ENCODE measurements at places on chromosomes 7 and 10. TPM values are rescaled to one million over a fixed set of nuclear protein-coding genes. Genes with fewer than 3 reads are reported as not detected.
A peak's percentile ranks its signal among the peaks of the same experiment; 100 is the strongest.

GRCh38 chr10:3666525-3667302 is 118.3 kb downstream of the KLF6 start:
- DNase-seq, result no peak

The DDC gene
- total RNA-seq, result not detected

DNA sequence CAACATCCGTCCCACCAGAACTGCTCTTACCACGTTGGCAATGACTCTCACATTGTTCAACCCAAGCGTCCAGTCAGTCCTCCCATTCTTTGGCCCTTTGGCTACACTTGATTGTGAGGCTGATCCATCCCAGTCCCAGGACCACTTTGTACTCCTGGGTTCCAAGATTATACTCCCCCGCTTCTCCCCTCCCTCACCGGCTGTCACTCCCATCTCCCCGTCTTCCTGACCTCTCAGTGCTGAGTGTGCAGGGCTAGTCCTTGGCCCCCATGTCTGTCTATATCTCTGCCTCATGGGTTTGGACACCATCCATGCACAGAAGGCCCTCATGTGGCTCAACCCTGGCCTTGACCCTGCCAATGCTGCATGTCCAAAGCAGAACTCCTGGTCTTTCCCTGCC is 12.5 kb downstream of the ARHGAP22 start:
- no peak for DNase-seq

The EBLN1 gene
- not detected for total RNA-seq

GRCh38 chr7:94332571-94332970 is 62.1 kb upstream of the COL1A2 start:
- no peak for DNase-seq

DNA sequence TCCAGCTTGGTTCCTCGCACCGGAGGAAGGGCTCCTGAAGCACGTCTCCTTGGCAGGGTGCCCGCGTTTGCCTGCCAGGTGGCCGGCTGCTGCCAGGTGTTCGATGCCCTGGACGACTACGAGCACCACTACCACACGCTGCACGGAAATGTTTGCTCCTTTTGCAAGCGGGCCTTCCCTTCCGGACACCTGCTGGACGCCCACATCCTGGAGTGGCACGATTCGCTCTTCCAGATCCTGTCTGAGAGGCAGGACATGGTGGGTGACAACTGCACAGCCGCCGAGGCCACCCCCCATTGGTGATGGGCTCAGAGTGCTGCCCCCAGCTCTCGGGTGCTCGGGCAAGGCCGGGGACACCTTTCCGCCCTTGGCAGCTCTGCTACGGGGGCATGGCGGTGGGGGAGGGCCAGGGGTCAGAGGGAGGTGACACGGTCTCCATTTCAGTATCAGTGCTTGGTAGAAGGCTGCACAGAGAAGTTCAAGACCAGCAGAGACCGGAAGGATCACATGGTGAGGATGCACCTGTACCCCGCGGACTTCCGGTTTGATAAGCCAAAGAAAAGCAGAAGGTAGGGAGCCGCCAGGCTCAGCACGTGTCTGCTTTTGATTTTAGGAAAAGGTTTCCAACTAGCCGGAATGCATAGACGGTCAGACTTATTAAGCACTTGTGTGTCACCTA is 1.1 kb downstream of the ZNF511 start:
- DNase-seq, result no peak

The LRIT1 gene
- total RNA-seq, result not detected

DNA sequence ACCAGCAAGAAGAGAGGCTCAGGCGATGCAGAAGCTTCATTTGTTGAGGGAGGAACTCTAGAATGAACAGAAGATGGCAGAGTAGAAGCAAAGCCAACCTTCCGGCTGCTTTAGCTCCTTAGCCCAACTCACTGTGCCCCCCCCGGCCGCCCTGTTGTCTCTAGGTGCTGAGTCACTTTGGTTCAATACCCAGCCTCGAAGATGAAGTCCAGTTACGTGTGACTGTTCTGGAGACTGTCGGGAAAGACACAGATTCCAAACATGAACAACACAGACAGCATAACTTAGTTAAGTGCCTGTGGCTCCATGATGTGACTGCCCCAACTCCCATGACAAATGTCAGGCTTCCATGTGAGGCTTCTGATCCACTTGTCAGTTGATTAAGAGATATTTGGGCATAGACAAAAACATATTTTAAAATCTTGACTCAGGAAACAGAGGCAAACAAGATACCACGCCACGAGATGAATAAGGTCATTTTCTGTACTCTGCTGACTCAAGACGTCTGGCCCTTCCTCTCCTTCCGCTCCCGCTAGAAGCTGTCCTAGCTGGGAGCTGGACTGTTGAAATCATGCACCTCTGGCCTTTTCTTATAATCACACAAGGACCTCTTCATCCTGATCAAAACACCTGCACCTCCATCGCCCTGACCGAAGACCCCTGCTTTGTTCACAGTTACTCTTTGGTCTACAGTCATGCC is 199.3 kb downstream of the FRMD4A start:
- no peak for DNase-seq

The SERPINE1 gene
- 12.8 TPM for total RNA-seq

The VGF gene
- total RNA-seq, result 43.2 TPM

- DNase-seq, result no peak
Observed at GRCh38 chr7:43083106-43083505, 29.3 kb upstream of the HECW1 start.

DNA sequence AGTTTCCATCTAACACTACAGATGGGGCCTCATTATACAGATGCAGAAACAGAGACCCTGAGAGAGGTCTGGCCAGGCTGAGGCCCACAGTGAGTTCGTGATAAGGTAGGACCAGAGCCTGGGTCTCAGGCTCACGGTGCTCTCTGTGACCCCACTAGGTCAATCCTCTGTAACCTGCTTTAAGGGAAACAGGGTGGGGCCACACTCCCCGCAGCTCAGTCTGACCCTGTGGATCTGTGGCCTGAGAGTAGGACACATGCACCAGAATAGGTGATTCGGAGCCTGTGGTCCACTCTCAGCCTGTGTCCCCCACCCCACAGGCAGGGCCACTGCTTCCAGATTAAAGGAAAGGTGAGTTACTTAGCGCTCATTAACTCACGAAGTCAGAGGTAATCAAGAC is 137.8 kb upstream of the FAM20C start:
- no peak for DNase-seq

The CFTR gene
- not detected for total RNA-seq

The PIP gene
- total RNA-seq, result not detected

The OR2A42 gene
- not detected for total RNA-seq

The CUZD1 gene
- total RNA-seq, result 1.7 TPM

DNA sequence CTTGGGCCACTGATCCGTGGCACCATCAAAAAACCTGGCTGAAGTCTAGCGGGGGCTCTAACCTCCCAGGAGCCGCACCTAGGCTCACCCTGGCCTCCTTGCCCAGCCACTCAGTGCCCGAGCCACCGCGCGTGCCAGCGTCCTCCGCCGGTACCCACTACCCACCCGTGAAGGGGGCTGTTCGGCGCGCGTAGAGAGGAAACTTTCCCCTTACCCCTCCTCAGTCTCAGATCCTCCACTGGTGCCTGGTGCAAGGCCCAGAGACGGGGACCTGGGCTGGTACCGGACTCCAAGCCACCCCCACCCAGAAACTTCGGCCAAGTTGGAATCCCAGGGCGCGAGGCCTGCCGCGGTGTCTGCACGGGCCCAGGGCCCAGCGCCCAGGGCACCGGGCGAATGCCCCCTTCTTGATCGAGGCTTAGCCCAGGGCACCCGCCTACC is 3.5 kb upstream of the EBF3 start:
- no peak for DNase-seq

DNA sequence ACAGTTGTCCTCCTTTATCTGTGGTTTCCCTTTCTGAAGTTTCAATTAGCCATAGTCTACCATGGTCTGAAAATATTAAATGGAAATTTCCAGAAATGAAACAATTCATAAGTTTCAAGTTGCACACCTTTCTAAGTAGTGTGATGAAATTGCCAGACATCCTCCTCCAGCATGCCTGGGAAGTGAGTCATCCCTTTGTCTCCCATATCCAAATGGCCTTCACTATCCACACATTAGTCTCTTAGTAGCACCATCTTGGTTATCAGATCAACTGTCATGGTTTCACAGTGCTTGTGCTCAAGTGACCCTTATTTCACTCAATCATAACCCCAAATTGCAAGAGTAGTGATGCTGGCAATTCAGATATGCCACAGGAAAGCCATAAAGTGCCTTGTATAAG is 83.4 kb upstream of the PPP1R9A start:
- DNase-seq, result peak; percentile 73

DNA sequence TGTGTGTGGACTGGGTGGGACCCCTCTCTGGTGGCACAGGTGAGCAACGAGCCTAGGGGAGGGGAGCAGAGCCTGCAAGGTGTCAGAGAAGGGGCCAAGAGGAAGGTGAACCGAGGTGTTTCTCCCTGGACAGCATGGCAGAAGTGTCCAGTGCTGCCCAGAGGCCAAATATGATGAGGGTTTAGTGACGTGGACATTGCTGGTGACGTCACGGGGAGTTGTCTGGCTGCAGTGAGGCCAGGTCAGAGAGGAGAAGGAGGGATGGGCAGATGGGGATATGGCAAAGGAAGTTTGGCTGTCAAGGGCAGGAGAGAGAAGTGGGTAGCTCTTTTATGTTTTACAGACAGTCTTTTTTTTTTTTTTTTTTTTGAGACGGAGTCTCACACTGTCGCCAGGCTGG is 2.6 kb upstream of the ZNF853 start:
- no peak for DNase-seq

- no peak for DNase-seq
Observed at GRCh38 chr7:39633563-39634477, 10.4 kb downstream of the RALA start.

DNA sequence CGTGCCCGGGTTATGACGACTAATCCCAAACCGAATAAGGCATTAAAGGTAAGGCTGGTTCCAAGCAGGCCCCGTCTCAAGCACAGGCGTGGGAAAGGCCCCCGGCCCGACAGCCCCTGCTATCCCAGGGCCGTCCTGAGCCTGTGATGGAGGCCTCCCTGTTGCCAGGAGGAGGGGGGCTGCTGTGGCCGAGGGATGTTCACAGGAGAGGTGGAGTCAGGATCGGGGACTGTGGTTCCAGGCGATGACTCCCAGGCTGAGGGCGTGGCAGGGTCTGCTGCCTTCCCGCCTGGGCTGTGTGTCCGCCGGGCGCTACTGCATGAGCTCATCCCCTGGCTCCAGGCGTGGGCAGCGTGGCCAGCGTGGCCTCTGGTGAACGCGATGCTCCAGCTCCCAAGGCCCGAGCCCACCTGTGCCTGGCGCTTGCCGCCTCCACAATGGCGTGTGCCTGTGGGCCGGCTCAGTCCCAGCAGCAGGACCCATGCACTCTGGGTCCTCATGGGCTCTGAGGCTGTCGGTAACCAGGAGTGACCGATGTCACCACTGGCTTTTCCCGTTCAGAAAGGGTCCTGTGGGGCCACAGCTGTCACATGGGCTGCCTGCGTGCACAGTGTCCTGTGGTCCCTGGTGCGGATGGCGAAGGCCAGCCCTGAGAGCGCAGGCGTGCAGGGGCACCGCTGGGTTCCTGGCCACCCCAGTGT is 8.8 kb downstream of the MAFK start:
- no peak for DNase-seq

- DNase-seq, result no peak
Observed at GRCh38 chr10:75788394-75789205, 357.2 kb downstream of the LRMDA start.

GRCh38 chr7:2477447-2478398 is 1.5 kb upstream of the GRIFIN start:
- DNase-seq, result peak; percentile 16

The HOXA2 gene
- 0.57 TPM for total RNA-seq

DNA sequence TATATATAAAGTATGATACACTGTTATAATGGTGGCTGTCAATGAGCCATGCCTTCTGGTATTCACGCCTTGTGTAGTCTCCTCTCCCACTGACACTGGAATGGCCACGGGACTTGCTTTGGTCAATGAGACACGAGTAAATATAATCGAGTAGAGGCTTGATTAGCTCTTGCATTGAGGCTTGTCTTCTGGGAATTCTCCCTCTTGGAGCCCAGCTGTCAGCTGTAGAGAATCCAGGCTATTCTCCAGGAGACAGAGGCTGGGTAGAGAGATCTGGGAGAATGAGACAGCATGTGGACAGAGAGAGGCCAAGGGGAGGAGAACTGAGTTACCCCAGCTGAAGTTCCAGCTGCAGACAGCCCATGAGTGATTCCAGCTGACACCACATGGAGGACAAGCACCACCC is 25.2 kb upstream of the PLCE1 start:
- DNase-seq, result no peak

- DNase-seq, result no peak
Observed at GRCh38 chr7:155588468-155588998, 42.2 kb upstream of the CNPY1 start.

DNA sequence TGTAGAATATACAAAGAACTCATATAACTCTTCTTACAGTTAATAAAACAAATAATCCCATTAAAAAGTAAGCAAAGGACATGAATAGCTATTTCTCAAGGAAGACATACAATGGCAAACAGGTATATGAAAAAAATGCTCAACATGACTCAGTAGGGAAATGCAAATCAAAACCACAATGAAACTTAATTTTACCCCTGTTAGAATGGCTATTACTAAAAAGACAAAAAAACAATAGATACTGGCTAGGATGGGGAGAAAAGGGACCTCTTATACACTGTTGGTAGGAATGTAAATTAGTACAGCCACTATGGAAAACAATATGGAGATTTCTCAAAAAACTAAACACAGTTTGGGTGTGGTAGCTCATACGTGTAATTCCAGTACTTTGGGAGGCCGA is 37.8 kb downstream of the HERPUD2 start:
- no peak for DNase-seq

- DNase-seq, result no peak
Observed at GRCh38 chr10:93379731-93380575, 102.2 kb downstream of the MYOF start.
